ENCODE measurements at places on chromosomes 16 and 17.

- DNase-seq, result no peak
Measured at GRCh38 chr17:65093930-65094329, 37.4 kb upstream of the GNA13 start.

- DNase-seq, result no peak
Measured at GRCh38 chr17:56808503-56808902, 25.2 kb downstream of the C17orf67 start.

GRCh38 chr17:78573955-78574354 is 3.2 kb downstream of the DNAH17 start:
- no peak for DNase-seq

- no peak for DNase-seq
Measured at GRCh38 chr16:847151-847550, 46.6 kb upstream of the GNG13 start.

GRCh38 chr17:67680445-67681224 is 37.1 kb upstream of the NOL11 start:
- no peak for DNase-seq

DNA sequence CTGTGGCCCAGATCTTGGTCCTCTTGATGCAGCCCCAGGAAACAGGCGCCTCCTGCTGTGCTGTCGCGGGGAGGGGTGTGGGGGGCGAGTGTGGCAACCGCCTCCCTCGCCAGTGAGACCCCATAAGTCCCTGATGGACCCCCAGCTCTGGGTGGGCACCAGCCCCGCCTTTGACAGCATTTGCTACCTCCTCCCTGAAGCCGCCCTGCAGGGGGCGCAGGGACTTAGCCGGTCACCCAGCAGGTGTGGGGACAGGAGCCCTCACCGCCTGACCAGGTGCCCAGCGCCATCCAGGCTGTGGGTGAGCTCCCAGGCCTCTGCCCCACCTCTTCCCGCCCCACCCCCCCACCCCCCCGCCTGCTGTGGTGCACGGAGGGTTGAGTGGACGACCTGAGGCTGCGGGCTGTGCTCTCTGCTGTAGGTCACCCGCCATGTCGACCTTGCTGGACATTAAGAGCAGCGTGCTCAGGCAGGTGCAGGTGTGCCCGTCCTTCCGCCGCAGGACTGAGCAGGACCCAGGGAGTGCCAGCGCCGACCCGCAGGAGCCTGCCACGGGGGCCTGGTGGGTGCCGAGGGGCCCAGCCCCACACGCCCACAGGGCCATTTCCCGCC is 4.8 kb downstream of the BAIAP3 start:
- DNase-seq, result no peak

GRCh38 chr17:36825521-36825920 is 111.8 kb upstream of the LHX1 start:
- DNase-seq, result no peak

DNA sequence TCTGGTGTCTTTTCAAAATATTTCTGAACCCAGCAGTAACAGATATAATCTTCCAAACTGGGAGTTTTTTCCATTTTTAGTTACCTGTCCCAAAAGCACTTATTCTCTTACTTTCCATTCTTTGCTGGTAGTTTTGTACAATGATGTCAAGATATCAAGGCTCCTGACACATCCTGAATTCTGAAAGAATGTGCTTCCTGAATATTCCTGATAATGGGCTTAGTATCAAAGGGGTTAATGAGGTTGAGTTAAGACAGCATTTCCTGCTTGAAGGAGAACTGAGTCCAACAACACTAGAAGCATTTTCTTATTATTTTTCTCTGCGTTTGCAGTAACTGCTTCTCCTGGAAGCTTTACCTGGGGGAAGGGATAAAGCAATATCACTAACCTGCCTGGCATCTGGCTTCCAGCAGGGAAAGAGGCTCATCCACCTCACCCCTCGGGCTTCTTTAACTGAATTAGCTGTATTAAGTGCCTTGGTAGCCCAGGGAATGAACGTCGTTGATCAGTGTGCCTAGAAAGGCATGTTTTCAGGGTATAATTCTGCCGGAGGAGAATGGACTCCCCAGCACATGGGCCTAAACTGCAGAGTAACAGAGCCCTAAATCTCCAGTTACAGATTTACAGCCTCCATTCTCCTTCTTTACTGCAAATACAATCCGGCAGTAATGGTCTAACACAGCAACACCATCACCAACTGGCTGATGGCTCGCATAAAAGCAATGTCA is 134.4 kb downstream of the SNX11 start:
- DNase-seq, result no peak

DNA sequence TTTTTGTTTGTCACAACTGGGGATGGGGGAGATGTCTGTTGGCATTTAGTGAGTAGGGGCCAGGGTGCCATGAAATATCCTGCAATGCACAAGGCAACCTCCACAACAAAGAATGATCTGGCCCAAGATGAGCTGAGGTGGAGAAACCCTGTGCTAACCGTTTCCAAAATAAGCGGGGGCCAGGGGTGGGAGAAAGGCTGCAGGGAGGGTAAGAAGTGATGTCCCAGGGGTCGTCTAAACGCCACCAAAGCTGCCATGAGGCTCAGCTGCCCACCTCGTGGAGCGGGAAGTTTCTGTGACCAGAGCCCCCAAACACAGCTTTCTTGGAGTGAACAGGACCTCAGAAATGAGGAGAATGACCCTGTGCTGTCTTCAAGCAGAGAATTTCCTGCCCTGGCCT is 76.5 kb upstream of the CDH5 start:
- DNase-seq, result no peak

DNA sequence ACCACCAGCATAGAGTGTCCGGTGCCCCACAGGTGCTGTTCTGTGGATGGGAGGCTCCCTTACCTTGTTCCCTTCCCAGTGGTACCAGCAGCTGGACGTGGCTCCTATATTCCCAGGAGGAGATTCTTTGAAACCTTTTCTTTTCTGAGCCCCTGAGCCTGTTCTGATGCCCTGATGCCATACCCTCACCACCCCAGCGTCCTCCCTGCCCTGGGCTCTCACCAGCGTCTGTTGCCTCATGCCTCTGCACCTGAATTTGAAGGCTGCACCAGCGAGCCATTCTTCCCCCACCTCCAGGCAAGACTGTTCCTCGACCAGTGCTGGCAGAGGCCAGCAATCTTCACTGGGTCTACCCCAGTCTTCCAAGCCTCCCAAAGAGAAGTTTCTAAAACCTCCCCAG is 505 bp downstream of the SOST start:
- DNase-seq, result no peak

DNA sequence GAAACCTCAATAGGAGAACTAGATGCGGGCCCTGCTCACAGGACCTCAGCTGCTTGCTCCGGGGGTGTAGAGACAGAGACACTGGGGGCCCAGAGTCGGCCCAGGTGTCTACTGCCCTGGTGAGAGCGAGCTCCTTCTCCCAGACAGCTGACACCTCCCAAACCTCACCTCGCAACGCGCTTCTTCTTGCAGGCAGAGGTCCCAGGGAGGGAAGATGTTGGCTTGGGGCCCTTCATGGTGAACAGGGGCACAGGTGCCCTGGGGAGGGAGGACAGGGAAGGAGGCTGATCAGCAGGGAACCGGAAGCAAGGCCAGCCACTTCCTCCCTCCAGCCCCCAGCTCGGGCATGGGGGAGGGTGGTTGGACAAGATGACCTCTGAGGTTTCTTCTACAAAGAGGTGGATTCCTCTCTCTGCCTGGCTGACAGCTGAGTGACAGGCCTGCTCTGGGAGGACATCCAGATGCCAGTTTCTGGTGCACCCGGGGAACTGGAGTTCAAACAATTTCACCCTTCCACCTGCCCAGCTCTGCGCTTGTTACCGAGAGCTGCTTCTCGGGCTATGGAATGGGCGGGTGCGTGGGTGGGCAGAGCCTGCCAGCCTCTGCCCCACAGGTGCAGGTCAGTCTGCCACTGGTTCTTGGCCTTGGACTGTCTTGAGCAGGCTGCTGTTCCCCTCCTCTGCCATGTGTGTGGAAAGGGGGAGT is 11.7 kb upstream of the GFAP start:
- no peak for DNase-seq

DNA sequence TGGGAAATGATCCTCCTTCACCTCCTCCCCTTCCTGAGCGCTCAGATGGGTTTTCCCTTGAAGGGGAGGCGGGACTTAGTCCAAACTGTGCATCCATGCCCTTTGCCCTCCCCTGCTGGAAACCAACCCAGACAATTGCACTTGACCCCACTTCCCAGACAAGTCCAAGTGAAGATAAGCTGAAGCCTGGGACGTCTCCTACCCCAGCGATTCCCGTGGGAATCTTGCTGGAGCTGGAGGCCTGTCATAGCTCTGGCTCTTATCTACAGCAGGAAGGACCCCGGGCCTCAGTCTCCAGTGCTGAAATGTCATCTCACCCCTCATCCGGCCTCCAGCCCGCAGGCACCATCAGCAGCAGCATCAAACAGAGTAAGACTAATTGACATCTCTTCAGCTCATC is 6.5 kb upstream of the NGFR start:
- no peak for DNase-seq

GRCh38 chr16:81575307-81575706 is 130.7 kb downstream of the CMIP start:
- no peak for DNase-seq

DNA sequence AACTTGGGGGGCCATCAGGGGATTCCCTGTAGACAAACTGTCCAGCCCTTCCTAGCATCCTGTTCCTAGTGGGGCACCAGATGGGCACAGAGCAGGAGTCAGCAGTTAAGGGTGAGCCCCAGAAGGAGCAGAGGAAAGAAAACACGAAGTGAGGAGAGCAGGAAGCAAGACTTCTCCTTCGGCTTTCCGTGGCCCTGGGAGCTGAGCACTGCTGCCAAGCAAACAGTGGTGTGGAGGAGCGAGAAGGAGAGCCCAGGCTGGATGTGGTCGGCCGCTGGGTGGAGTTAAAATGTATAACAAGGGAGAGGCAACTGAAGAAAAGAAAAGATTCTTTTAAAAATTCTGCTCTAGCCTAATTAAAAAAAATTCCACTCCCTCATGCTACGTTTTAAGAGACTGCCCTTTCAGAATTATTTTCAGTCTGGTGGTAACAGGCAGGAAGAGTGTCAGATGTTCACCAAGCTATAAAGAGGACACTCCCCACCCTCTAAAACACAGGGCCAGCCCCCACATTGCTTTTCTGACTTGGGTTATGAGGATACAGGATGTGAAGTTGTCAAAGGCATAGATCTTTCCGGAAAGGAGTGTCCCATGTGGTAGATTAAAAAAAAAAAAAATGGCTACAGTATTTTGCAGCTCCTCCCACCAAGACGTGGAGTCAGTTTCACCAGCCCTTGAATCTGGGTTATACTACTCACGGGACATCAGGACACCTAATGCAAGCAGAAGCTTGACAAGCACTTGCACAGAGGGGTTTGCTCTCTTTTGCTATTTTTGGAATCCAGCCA is 74.9 kb upstream of the ZFHX3 start:
- DNase-seq, result no peak

- DNase-seq, result no peak
Measured at GRCh38 chr17:47692895-47693730, 848 bp upstream of the TBKBP1 start.

- DNase-seq, result peak; percentile 80
Measured at GRCh38 chr16:75108792-75109731, 7.5 kb downstream of the LDHD start.

- no peak for DNase-seq
Measured at GRCh38 chr17:33650304-33650703, 357.2 kb upstream of the ASIC2 start.

DNA sequence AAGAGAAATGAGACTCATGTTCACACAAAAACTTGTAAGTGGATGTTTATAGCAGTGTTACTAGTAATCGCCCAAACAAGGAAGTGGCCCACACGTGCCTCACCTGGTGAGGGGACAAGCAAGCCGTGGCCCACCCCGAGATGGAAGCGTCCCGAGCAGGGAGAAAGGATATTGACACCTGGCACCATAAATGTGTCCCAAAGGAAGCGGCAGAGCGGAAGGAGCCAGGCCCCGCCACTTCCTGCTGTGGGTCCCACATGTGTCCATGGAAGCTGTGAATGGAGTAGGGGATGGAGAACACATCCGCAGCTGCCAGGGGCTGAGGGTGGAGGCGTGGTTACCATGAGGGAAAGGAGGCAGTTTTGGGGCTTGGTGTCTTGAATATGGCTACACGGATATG is 18.9 kb downstream of the KCNJ18 start:
- no peak for DNase-seq

GRCh38 chr16:70345840-70346239 is 863 bp upstream of the DDX19A start:
- DNase-seq, result no peak

DNA sequence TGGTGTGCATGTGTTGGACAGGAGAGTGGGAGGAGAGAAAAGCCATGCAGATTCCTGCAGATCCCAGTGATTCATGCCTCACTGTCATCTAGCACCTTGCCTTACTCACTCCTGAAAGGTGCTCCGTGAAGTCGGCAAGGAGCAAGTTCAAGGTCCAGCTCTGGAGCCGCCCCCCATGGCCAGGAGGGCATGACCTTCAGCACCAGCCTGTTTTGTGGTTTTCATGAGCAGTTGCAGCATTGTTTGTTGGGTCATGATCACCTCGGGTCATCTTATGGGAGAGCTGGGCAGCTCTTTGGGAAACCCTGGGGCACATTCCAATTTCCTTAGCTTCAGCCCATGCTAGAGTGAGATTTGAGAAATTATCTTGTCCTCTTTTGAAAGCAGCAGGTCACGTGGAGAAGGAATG is 137.5 kb upstream of the IRX3 start:
- no peak for DNase-seq

- no peak for DNase-seq
Measured at GRCh38 chr17:45740553-45741330, 43.4 kb upstream of the CRHR1 start.

DNA sequence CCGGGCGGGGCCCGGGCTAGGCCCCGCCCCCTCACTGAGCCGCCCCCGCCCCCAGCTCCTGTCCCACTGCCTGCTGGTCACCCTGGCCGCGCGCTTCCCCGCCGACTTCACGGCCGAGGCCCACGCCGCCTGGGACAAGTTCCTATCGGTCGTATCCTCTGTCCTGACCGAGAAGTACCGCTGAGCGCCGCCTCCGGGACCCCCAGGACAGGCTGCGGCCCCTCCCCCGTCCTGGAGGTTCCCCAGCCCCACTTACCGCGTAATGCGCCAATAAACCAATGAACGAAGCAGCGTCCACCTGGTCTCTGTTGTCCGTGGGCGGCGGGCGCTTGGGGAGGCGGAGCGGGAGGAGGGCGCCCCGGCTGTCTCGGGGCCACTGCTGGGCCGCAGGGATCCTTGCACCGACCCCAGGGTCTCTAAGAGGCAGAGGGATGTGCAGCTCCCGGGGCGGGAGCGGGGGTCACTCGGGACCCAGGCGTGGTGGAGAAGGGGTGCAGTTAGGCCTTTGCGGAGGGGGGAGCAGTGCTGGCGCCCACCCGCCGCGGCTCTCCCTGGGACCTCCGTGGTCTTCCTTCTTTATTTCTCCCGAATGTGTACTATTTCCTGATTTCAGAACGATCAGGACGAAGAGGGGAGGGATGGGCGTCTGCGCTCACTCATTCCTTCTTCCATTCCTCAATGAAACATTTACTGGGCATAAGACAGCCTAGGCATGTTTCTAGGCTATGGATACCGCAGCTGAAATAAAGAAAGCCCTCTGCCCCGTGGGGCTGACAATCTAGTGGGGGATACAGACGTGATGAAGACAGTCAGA is 2.0 kb downstream of the HBZ start:
- DNase-seq, result no peak
